ENCODE measurements at places on chromosomes 6 and 20.
A peak's percentile ranks its signal among the peaks of the same experiment; 100 is the strongest.

DNA sequence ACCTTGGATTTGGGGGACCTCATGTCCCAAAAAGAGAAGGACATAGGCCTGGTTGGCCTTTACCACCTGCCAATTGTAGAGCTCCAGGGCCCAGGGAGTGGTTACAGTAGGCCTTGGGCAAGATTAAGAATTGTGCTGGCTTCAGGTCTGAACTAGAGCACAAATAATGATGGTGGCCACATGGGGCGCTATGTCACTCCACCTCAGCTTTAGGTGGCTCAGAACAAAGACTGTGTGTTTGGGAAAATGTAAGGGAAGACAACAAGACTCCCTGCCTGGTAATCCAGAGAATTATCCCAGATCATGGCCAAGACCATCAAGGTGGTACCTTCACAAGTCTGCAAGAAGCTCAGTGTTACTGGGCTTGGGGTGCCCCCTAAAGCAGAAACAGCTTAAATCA lies 224.9 kb upstream of the OPRM1 start:
- DNase-seq, result no peak

DNA sequence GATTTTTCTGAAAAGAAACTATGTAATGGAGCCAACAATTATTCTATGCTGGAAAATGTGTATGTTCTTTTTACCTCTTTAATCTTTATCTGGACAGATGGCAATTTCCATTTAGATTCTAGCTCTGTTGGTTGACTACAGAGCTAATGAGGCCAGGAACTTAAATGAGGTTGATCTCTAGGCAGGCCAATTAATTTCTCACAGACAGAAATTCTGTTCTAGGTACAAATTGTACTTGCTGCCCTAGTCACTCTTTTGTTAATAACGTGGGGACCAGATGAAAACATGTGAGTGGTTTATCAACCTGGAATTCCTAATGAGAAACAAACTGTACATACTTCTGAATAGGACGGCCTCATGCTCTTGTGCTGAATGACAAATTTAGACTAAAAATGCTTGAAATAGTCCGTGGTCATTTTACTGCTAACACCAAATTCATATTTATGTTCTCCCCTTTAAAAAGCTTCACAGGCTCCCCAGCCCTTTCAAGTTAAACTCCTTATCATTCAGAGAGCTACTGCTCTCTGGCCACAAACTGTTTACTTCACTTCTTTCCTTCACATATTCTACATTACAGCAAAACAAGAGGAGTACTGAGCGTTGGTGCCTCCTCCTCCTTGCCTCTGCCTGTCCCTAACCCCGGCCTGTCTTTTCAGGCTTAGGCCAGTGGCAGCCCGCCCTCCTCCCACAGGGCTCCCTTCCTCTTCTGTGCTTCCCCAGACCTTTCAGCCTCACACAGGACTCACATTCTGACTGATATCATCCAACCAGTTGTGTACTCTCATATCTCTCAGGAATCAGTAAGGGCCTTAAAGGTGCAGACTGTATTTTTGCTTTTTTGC lies 41.4 kb downstream of the DTNBP1 start:
- peak; percentile 85 for DNase-seq

DNA sequence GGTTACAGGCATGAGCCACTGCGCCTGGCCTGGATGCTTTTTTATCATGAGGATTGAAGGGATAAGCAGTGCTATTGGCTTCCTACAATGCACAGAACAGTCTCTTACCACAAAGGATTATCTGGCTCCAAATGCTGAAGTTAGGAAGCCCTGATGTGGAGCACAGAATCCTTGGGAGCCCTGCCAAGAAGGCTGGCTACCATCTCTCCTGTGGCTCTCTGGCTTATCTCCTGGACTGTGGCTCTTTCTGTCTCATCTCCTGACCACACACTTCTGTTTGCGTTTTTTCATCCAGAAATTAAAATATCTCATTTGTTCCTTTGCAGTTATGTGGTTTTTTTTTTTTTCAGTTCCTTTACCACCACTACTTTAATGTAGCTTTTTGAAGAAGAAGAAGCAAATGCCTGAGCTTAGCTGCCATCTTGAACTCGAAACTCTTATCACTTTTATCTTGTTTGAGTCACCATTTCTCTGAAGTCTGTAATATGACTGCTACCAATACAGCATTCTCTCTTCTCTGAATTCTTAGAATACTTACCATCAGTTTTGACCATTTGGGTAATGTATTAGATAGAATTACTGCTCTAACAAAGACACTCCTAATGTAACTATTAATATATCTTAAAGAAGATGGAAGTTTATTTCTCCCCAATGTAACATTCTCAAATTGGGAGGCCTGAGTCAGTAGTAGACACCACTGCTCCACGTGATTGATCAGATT lies 1044.7 kb downstream of the KIF16B start:
- peak; percentile 97 for DNase-seq

DNA sequence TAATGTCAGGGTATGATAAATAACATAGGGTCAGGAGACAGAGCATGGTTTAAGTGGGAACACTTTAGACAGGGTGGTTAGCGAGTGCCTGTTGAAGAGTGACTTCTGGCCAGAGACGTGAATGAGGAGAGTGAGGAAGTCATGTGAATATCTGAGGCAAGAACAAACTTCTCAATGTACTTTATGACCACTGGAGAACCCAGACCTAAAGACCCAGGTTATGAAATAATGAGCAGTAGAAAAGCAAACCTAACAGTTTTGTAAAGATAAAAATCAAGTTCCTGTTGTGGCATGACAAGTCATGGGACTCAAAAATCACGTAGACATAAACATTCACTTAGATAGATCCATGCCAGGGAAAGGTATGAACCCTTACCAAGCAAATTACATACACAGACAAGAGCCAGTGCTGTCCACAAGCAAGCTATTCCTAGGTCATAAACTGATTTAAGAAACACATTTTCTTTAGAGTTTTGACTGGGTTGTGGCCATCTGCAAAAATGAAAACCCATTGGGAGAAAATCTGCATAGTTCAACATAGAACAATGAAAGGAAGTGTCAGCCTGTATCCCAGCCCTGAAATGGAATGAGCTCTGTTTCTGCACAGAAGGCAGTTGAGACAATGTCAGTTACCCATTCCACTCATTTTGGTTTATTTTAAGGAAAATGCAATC lies 2.2 kb upstream of the MYCT1 start:
- DNase-seq, result no peak

DNA sequence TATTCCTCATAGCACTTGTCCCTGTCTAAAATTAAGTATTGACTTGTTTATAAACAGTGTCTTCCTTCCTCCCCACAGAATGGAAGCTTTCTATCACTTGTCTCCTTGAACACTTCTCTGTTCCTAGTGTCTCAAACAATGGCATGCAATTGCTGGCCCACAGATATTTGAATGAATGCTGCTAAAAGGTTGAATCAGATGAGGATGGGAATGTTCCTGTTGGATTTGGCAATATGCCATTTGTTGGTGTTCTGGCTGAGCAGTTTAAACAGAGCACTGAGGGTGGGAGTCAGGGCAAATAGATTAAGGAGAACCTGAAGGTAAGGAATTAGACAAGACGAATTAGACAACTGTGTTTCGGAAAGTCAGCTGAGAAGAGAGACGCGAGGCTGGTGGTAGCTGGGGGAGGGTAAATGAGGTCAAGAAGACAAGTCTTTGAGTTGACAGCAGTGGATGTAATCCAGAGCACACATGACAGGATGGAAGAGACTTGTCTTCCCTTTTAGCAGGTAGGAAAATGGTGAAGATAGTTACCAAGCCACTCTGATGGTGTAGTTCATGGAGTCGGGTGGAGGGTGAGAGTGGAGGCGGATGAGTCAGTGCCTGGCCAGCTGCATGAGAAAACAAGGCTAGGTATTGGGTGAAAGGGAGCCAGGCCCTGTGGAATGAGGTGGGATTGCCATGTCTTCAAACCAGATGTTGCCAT lies 58.3 kb upstream of the GNRH2 start:
- no peak for DNase-seq

GRCh38 chr20:20872428-20872827 lies 160.0 kb upstream of the RALGAPA2 start:
- no peak for DNase-seq

GRCh38 chr6:92849636-92850035 lies 569.7 kb downstream of the EPHA7 start:
- no peak for DNase-seq

DNA sequence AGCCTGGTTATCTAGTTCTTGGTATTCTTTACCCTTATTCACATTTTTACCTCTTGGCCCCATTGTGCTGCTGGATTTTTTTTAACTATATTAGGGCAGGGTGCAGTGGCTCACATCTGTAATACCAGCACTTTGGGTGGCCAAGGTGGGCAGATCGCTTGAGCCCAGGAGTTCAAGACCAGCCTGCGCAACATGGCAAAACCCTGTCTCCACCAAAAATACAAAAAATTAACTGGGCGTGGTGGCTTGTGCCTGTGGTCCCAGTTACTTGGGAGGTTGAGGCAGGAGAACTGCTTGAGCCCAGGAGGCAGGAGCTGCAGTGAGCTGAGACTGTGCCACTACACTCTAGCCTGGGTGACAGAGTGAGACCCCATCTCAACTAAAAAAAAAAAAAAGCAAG lies 12.2 kb upstream of the TAF8 start:
- DNase-seq, result no peak

- DNase-seq, result no peak
These were observed 152.9 kb downstream of the INSM1 start for GRCh38 chr20:20520776-20521175.

- peak; percentile 88 for DNase-seq
These were observed 8.7 kb downstream of the SNX21 start for GRCh38 chr20:45842169-45842812.

DNA sequence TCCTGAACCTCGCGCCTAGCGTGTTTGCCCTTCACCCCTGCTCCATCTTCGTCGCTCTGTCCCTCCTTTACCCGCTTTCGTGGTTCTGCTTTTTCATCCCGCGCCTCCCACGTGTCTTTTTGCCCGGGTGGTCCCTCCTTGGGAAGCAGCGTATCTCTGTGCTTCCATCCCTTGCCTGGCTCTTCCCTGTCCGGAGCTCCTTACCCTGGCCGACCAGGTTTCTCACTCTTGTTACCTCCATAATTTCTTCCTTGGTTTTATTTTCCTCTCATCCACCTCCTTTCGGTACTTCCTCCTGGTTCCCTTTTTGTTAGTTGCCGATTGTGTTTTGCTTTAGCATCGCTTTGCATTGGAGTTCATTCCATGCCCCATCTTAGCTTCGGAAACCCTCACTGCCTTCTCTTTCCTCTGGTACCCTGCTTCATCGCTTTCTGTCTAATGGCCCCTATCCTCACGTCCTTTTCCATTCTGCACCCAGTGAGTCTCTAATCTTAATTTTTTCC lies 735 bp downstream of the FAM135A start:
- DNase-seq, result peak; percentile 32

- no peak for DNase-seq
These were observed 19.9 kb downstream of the TMEM74B start for GRCh38 chr20:1164871-1165270.

- no peak for DNase-seq
These were observed 365.9 kb upstream of the CHD6 start for GRCh38 chr20:41984031-41984430.

GRCh38 chr6:53322188-53323029 lies 26.3 kb downstream of the ELOVL5 start:
- DNase-seq, result peak; percentile 57

GRCh38 chr6:132872923-132873322 lies 58.6 kb downstream of the RPS12 start:
- DNase-seq, result no peak

GRCh38 chr20:10673176-10673841 lies 490 bp downstream of the JAG1 start:
- no peak for DNase-seq

DNA sequence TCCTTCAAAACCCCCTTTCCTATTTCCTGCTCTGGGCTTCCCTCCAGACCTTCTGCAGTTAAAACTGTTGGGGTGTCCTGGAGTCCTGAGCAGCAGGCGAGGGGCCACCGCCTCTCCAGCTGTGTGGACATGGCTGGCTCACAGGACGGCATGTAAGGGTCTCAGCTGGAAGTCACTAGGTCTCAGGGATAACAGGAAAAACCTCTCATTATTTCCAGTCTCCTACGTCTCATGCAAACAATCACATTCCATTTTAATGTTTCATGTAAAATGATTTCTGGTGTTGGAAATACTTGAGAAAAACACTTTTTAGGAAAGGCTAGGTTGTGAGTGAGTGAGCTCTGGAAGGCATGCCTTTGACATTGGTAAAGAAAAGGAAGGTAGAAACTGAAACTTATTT lies 158.7 kb downstream of the SCML4 start:
- no peak for DNase-seq

- DNase-seq, result no peak
These were observed 35.0 kb upstream of the BTBD3 start for GRCh38 chr20:11882651-11883050.

- DNase-seq, result peak; percentile 55
These were observed 1028.3 kb upstream of the EYS start for GRCh38 chr6:66735106-66735890.

GRCh38 chr6:26329763-26330511 lies 35.1 kb upstream of the BTN3A2 start:
- peak; percentile 42 for DNase-seq

- no peak for DNase-seq
These were observed 93.3 kb downstream of the CRYBG1 start for GRCh38 chr6:106453756-106454367.

DNA sequence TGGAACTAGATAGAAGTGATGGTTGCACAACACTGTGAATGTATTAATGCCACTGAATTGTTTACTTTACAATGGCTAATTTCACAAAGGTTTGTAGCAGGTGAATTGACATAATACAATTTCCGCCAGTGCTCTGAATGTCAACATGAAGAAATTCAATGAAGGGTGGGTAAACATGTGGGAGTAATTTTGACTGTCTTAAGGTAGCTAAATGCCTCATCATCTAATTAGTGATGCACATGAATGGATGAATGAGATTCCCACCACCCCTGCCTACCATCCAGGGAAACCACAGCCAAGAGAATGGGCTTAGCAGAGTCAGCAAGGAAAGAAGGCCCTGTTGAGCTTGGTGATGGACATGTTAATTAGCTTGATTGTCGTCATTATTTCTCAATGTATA lies 275.3 kb downstream of the ALDH8A1 start:
- no peak for DNase-seq

GRCh38 chr20:6940048-6940447 lies 172.6 kb downstream of the BMP2 start:
- peak; percentile 1 for DNase-seq

Data from MV-4-11 (cell line).